ENCODE measurements at places on chromosomes 12 and 14.
A peak's percentile ranks its signal among the peaks of the same experiment; 100 is the strongest.

DNA sequence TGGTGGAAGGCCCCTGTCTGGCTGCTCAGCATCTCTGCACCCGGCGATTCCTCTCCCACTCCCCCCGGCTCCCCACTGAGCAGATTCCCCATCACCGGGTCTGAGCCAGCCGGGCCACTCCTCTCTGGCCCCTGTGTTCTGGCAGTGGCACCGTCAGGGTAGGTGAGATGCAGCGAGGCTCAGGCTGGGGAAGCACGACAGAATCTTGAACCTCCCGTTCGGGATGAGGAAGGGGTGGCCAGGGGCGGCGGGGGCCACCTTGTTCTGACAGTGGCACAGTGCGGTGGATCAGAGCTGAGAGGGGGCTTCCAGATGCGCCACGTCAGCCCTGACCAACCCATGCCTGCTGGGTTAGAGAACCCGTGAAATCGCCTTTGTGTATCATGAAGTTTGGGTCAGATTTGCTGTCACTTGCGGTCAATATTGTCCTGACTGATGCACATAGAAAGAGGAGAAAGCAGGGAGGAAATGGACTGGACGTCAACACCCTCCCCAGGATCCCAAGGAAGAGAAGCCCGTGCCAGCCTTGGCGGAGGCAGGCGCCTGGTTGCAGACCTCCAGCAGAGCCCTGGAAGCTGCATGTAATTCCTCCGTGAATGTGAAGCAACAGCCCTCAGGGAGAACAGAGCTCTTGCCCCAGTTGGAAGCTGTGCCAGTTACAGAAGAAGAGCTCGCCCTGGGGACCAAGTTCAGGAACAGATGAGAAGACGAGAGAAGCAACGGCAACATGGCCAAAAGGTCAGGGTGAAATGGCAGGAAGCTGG is 137.1 kb upstream of the SFSWAP start:
- no peak for DNase-seq

- DNase-seq: no peak
These were observed 22.6 kb upstream of the TRAF3 start for GRCh38 chr14:102754370-102755262.

DNA sequence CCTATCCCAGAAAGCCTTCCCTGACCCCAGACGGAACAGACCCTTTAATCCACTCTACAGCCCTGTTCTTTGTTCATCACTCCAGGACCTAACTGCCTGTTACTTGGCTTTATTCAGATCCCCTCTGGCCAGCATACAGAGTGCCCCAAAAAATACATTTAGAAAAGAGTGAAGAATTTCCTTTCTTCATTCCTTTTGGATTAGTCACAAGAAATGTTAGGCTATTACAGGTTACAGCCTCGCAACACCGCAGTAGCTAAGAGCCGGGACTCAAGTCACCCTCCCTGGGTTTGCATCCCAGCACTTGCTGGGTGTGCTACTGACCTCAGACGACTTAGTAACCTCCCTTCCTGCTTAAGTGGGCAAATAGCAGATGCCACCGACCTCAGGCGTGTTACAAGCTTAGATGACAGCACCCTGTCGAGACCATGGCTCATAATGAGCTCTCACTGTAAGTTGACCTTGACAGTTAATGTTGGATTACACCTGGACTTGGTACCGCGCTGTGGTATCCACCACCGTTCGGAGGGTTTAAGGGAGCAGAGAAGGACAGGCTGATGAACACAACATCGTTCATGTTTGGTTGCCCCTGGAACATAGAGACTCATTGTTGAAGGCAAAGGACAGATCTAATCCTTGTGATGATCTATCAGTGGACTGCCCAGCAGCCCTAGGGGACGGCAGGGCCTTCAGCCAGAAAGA is 12.9 kb downstream of the GLRX5 start:
- peak; percentile 40 for DNase-seq

DNA sequence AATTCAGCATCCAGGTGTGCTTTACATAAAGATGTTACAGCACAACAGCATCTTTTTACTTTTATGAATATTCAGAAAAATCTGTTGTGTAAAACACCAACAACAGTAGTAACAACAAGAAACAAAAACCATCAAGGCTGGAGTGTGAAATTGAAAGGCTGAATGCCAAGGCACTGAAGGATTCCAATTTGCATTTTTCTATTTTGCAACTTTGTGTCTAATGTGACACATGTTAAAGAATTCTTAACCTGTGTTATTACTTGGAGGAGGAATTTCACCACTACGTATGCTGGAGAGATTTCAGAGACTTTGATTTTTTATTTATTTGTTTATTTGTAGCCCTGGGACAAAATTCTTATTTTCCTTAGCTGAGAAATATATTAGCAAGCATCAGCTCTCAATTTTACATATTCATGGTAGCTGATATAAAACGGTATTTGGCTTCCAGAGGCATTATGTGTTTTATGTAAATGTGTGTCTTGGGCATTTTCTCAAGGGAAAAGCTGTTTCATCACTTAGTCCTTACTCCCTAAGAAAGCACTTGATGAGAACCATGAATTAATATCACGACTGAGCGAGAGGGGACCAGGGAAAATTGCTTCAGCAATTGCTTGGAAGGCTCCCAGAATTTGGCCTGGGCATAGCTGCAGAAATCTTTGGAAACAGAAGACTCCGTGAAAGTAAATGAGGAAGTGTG is 475.4 kb downstream of the TMEM132D start:
- no peak for DNase-seq

GRCh38 chr12:106897981-106898901 is 57.5 kb upstream of the TMEM263 start:
- no peak for DNase-seq

Measured in adrenal gland (tissue), 19 donors.